ENCODE measurements at places on chromosomes 5 and 9.

- DNase-seq, result peak; percentile 75
These were observed 1.0 kb upstream of the ACSL6 start for GRCh38 chr5:132012371-132013005.

GRCh38 chr5:13606051-13606450 is 338.4 kb downstream of the DNAH5 start:
- DNase-seq, result no peak

- no peak for DNase-seq
These were observed 31.4 kb upstream of the ERGIC1 start for GRCh38 chr5:172802567-172803176.

GRCh38 chr5:155786108-155786507 is 540.9 kb upstream of the SGCD start:
- no peak for DNase-seq

- DNase-seq, result no peak
These were observed 120.1 kb downstream of the BOD1 start for GRCh38 chr5:173496129-173496882.

DNA sequence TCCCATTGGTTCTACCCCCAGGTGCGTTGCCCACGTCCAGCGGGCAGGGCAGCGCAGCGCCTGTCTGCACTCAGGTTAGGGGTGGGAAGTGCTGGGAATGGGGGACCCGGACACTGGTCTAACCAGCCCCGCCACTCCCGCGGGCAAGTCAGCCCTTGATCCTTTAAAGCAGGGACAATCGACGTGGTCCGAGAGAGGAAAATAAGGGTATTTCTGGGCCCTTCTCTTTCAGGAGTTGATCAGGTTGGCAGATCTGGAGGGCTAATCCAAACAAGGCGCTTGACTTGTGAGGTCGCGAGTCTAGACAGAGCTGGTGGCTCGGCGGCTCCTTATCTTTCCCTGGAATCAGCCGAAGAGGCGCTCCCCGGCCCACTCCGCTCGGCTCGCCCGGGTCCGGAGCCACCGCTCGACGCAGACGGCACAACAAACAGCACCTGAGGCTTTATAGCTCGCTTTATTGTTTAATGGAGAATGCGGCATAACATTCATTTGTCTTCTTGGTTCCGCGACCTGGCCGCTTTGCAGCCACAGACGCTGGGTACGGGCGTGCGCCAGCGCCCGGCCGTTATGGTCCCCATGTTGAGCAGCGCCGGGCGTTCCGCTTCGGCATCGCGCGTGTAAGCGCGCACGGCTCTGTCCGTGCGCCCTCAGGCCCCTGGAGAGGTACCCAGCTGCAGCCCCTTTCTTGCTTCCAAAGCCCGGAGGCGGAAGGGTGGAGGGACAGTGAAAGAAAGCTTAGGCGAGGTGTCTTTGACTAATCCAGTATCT is 15.8 kb downstream of the ISL1 start:
- peak; percentile 87 for DNase-seq

GRCh38 chr9:84121991-84122523 is 141.5 kb downstream of the RMI1 start:
- no peak for DNase-seq

GRCh38 chr5:150143350-150144245 is 12.0 kb downstream of the PDGFRB start:
- no peak for DNase-seq

GRCh38 chr9:111743275-111743674 is 51.5 kb downstream of the SHOC1 start:
- DNase-seq, result no peak

DNA sequence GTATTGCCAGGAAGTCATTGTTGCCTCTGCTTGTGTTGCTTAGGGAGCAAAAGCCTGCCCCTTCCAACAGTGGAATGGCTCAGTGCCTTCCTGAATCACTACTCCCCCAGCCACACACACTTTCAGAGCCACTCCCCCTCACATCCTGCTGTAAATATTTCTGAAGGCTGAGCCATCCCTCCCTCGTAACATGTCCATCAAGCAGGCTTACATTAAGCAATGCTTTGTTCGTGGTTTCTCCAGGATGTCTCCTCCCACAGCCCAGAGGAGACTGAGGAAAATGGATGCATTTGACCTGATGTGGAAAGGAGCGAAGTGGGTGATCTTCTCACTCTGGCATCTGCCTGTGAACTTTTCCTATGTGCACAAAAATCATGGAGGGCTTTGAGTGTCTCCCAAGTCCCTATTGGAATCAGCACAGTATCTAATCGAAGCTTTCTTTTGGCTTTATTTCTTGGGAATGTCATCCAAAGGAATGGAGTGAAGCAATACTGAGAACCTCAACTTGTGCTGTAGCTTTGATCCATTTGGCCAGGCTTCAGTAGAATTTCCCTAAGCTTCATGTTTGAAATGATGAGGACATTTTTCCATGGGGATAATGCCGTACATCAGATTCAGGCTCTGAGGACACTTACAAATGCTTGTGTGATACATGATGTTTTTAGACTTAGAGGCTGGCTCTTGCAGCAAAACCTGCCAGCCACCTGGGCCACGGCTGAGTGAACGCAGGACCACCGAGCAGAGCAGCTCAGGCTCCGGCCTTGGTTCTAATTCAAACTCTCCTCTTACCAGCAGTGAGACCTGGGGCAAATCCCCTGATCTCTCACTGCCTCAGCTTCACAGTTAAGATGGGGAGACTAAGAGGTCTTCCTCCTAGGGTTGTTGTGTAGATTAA is 389.1 kb downstream of the ENC1 start:
- DNase-seq, result no peak

GRCh38 chr5:14219800-14220512 is 76.8 kb downstream of the TRIO start:
- DNase-seq, result no peak

- DNase-seq, result no peak
These were observed 2.5 kb downstream of the TBC1D9B start for GRCh38 chr5:179905161-179905560.

DNA sequence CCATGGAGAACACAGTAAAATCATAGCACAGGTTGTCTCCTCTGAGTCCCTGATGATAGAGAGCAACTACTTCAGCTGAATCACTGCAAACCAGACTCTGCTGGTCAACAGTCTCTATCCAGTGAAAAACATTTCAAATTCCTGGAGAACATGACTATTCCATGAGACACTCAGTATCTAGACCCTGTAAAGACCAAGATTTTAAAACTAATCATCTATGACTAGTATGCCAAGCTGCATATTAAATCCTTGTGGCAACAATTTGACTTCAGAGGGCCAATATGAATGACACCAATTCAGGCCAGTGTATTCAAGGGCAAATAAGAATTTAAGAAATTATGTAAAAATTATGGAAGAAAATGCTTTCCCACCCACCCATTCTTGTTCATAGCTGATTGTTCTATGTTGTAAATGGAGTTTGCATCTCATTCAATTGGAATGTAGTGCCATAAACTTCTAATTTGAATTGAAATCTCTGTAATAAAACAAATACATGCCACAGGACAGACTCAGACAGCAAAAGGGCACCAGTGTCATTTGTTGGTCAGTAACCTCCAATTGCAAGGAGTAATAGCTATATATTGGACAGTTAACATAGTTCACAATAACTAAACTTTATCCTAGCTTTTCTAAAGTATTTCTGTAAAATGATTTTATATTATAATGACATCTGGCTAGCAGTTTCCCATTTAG is 80.1 kb upstream of the LPAR1 start:
- no peak for DNase-seq

DNA sequence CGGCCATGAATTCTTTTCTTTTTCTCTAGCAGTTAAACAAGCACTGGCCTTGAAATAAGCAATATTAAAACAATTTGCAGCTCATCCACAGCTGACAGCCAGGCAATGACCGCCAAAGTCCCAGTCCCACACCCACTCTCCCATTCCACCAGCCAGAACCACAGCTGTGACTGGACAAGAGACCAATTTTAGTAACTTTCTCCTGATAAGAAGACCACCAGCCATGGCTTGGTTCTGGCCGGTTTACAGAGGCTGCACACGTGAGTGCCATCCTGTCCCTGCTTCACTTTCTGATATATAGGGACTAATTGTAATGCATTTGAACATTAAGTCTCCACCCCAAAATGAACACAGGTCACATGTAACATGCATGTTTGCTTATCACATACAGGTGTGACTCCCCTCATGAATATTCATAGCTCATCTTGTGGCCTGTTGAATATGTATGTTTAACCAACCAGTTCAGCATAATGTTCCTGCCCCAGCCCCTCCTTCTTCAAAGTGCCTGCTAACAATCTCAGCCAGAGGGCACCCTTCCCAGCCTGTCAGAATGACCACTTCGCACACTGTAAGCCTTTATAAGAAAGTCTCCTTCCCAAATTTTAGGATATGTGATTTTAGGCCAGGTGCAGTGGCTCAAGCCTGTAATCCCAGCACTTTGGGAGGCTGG is 23.9 kb upstream of the FANCC start:
- DNase-seq, result no peak

- DNase-seq, result no peak
These were observed 443.5 kb downstream of the PDE4D start for GRCh38 chr5:59449905-59450644.

- no peak for DNase-seq
These were observed 45.9 kb upstream of the RPL26L1 start for GRCh38 chr5:172913117-172913850.

DNA sequence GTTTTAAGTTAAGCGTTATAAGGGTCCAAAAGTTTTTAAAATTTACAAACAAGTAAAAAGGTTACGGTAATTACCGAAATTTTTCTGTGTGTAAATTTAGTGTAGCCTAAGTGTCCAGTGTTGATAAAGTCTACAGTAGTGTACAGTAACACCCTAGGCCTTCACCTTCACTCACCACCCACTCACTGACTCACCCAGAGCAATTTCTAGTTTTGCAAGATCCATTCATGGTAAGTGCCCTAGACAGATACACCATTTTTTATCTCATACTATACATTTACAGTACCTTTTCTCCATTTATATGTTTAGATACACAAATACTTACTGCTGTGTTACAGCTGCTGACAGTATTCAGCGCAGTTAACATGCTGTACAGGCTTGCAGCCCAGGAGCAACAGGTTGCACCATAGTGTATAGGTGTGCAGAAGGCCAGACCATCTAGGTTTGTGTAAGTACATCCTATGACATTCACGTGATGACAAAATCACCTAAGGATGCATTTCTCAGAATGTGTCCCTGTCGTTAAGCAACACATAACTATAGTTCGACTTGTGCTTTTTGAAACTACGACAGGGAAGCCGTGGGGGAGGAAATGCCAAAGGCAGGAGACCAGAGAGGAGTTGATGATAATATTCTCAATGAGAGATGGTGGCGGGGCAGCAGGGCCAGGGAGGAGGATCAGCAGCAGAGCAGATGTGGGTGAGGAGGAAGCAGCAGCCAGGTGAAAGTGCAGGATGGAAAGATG is 48.6 kb downstream of the PSMB7 start:
- DNase-seq, result no peak

DNA sequence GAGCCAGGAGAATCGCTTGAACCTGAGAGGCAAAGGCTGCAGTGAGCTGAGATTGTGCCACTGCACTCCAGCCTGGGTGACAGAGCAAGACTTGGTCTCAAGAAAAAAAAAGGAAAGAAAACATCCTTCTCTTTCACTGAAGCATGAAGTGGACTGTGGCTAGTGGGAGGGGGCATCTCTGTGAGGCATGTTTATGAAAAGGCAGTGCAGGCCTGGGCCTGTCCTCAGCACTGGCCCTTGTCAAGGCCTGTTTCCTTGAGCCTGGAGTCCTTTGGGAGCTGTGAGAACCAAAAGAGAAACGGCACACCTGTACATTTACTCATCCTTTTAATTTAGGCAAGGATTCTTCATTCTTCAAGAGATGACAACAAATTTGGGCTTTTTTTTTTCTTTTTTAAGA is 18.3 kb upstream of the FUBP3 start:
- DNase-seq, result no peak
